ENCODE measurements at places on chromosomes 7 and 10.
A peak's percentile ranks its signal among the peaks of the same experiment; 100 is the strongest.

GRCh38 chr7:129773328-129773731 is 161.8 kb downstream of the NRF1 start:
- no peak for DNase-seq

DNA sequence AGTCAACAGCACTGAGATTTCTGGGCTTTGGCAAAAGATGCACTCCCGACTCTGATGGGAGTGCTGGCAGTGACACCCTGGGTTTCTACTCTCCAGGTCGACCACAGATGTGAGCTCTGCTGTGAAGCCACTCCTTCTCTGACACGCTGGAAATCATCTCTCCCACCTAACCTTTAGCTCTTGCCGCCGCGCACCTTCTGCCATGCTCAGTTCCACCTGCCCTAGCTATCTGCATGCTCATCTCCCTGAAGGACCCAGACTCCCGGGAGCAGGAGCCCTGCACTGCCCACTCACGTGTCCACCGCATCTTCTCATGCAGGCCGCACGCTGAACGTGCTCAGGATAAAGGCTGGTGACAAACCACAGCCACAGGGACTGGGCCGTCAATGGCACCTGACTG is 174.8 kb downstream of the TNS3 start:
- no peak for DNase-seq

- DNase-seq, result no peak
These were observed 1005.8 kb downstream of the GATA3 start for GRCh38 chr10:9060314-9060713.

GRCh38 chr10:34181553-34182300 is 633.4 kb downstream of the PARD3 start:
- no peak for DNase-seq

DNA sequence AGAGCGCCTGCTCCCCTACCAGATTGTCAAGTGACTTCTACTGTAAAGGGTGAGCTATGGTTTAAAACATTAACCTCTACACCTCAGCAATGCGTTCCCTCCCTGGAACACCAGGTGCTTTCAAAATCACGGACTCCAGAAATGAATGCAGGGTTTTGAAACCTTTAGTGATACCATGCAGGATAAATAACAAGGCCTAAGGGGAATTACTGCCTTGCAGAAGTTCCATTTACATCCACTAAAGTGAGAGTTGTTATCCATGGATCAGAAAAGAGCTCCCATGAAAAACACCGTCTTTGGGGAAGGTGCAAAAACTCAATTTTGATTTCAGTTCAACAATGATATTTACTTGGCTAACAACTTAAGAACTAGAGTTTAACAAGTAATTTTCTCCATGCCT is 4.0 kb downstream of the FZD8 start:
- no peak for DNase-seq

GRCh38 chr7:92598310-92598981 is 8.3 kb upstream of the FAM133B start:
- no peak for DNase-seq

GRCh38 chr7:40889539-40889938 is 754.7 kb downstream of the SUGCT start:
- no peak for DNase-seq

DNA sequence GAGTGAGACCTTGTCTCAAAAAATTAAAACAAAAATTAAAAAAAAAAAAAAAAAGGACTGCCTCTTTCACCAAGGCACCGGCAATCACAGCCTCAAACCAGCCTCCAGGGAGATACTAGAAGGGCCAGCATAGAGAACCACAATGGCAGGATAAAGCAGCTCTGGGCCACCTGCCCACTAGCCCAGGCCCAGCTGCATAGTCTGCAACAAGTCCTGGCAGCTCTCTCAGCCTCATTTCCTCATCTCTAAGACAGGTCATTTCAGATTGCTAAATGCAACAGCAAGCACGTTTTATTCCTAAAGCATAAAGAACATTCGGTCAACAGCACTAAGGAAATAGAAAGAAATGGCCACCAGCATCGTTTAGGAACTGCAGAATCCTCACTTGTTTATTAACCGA is 28.8 kb downstream of the XPNPEP1 start:
- DNase-seq, result no peak

- DNase-seq, result no peak
These were observed 320.2 kb upstream of the FZD1 start for GRCh38 chr7:90944021-90944420.

DNA sequence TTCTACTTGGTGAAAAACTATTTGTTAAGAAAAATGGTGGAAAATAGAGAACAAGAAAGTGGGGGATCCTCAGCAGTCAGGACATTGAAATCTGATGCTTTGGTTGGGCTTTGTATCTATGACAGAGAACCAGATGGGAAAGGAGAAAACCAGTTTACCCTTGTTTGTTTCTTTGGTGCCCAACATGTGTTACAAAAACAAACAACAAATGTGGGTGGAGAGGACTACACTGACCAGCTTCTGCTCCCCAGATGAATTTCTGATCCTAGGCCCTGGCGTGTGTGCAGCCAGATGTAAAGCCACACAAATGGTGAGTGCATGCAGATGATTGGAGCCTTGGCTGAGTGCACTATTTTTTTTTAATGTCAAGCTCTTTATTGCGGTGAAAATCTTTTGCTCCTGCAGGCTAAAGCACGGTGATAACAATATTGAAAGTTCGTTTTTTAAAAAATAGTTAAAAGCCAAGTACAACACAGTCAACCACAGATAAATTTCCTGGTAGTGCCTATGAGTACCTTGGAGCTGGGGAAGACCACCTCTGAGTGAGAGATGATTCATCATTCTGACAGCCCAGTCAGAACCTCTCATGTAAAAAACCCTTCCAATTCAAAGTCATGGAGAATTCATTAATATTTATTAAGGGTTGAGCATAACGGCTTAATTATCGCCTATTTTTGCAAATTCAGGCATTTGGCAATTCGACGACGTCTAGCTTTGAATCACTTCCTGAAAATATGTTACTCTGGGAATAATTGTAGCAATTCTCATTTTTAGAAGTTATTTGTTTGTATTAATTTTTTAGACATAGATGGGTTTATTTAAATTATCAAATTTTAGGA is 163.7 kb downstream of the AGMO start:
- no peak for DNase-seq

- no peak for DNase-seq
These were observed 427.1 kb upstream of the GALNT17 start for GRCh38 chr7:70704831-70705346.

- DNase-seq, result no peak
These were observed 55.3 kb downstream of the SLC25A13 start for GRCh38 chr7:96266580-96266979.

GRCh38 chr7:136023134-136023869 is 46.1 kb upstream of the MTPN start:
- DNase-seq, result no peak

DNA sequence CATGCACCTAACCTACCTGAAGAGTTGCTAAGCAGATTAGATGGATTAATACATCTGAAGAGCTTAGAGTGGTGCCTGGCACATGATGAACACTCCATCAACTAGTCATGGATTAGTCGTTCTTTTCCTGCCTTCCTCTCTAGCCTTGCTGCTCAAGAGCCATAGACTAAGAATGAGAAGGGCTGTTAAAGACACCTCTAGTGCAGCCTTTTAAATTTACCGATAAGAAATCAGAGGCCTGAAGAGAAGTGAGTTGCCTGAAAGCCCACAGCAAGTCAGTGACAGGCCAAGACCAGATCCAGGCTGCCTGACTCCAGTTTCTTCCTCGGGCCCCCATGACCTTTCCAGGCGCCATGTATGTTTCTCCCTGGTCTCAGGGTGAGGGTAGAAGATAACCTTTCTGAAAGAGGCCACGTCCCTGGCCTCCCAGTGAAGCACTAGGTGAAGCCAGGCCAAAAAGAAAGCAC is 6.5 kb downstream of the TSPAN15 start:
- DNase-seq, result no peak

DNA sequence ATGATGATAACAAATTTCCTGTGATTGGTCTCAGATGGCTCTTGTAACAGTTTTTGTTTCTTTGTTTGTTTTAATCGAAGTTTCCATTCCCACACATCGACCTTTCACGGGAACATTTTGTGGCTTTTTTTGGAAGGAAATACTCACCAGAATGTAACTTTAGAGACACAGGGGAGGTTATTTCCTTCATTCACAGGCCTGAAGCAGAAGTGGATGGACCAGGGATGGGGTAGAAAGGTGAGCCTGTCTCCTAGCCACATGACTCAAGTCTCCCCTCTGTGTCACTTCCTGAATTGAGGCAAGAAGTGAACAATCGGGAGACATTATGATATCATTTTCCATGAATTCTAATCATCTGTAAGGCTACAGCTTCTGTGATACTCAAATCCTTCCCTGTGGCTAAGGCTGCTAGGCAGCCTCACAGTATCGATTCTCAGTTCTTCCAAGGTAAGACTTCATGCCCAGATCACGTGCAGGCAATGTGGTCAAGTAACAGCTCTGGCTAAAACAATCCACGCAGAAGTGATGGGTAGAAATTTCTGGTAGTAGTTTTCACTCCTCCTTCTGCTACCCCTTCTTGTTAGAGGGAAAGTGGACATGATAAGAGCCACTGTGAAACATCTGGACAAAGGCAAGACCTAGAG is 203.9 kb upstream of the NEBL start:
- DNase-seq, result no peak

GRCh38 chr7:92754919-92755581 is 81.3 kb downstream of the CDK6 start:
- no peak for DNase-seq

GRCh38 chr10:21675157-21675796 is 141.2 kb downstream of the MLLT10 start:
- peak; percentile 17 for DNase-seq

GRCh38 chr10:88218362-88218761 is 354.9 kb downstream of the PTEN start:
- no peak for DNase-seq

DNA sequence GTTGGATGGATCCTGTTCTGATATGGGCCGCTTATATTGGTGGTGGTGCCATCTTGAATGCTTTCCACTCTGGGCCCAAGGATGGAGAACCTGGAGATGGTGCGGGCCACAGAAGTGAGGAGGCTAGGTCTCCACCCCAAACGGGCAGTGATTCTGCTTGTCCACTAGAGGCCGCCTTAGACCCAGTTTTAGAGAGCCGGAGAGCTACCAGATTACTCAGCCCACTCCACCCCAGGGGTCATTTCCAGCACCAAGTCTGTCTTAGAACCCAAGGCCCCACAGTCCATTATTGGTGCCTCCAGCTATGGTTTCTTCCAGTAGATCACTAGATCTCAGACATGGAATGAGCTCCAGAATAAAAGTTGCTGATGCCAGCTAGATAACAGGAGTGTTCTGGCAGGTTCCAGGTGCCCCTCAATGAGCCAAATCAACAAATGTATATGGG is 11.8 kb upstream of the CAMK2G start:
- peak; percentile 61 for DNase-seq

DNA sequence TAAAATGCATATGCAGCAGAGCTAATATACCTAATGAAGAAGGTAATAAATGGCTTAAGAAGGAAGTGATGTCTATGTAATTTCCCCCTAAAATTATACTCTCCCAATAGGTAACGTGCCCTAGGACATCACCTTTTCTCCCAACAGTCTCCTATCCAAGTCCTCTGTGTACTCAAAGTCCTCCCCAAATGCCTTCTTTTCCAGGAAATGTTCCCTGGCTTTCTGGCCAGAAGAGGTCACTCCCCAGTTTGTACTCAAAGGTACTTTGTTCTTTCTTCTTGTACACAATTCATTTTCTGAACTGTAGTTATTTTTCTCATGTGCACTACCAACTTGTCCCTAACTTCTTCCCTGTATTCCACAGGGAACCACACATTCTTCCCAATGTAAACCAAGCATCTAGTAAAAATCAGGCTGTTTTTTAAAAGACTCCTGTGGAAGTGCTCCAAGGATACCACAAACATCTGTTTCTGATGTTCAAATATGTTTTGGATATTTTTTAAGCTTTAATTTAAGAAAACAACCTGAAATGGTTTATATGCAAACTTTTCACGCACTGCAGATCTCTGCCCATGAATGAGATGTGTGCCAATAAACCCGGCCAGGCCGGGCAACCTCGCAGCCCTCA is 262.3 kb upstream of the KLF14 start:
- no peak for DNase-seq

DNA sequence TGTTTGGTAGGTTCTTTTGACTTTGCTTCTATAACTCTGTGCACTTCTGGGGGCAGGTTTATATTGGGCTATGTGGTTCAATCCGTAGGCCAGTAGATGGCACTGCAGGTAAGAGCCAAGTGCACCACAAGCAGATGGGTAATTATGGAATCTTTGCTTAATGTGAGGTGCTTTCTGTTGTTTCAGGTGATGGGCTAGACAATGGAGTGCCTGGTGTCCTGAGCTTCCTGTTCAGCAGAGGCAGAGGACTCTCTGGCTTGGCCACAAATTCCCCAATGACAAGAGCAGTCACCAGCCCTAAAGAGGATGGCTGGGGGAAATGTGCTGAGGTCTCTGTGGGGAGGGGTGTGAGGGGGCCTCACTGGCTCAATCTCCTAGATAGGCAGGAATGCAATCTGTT is 455.0 kb downstream of the CCSER2 start:
- DNase-seq, result no peak

DNA sequence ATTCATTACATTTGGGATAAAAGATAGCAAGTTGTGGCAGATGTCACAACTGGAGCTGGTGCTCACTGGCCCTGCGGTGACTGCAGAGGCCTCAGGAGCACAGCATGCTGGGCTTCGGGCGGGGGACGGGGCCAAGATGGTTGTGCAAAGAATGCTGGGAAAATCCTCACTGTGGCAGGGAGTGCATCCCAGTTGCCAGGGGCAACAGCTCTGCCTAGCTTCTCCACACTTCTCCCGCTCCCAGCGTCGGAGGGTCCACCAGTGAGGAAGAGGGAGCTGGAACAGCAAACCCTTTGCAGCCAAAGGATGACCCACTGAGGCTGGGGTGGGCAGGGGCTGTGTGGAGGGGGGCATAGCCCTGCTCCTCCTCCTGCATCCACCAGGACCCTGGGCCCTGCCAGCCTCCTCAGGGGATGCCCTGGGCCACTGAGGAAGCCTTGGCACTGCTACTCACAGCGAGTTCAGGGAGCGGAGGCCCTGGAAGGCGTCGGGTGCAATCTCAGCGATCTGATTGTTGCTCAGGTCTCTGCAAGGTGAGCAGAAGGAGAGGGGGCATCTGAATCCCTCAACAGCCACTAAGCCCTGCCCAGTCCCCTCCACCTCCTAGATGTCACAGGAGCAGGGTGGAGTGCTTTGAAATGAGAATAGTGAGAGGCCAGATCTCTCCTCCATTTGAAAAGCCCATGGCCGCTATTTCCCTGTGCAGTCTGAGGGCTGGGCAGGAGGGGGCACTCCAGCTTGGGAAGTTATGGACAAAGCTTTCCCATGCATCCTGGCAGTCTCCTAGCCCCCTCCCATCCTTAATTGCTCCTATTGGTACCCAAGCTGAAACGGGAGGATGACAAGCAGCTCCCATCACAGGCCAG is 126.5 kb downstream of the SLIT1 start:
- no peak for DNase-seq

DNA sequence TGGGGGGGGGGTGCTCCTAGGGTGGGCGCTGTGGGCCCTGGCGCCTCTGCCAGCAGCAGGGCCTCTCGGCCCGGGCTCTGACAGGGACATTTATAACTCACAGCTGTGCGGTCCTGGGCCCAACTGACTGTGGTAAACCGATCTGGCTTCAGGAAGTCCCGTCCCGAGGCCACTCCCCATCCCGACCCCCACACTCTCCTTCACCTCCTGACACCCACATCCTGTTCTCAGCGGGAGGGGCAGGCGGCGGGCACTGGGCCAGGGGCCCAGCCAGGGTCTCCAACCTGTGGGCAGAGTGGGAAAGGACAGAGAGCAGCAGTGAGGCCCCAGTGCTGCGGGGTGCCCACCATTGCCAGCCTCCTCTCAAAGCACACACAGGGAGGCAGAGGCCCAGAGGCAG is 69.1 kb downstream of the ZMIZ1 start:
- DNase-seq, result no peak

- DNase-seq, result no peak
These were observed 10.1 kb upstream of the UNC5B start for GRCh38 chr10:71202314-71202713.

Data from activated T-cell treated with anti-CD3 and anti-CD28 coated beads, Interleukin-2, amount 50 U/mL, for 4 hours (primary cell).